ENCODE measurements at places on chromosomes 5 and 9. TPM values are rescaled to one million over a fixed set of nuclear protein-coding genes. Genes with fewer than 3 reads are reported as not detected.

DNA sequence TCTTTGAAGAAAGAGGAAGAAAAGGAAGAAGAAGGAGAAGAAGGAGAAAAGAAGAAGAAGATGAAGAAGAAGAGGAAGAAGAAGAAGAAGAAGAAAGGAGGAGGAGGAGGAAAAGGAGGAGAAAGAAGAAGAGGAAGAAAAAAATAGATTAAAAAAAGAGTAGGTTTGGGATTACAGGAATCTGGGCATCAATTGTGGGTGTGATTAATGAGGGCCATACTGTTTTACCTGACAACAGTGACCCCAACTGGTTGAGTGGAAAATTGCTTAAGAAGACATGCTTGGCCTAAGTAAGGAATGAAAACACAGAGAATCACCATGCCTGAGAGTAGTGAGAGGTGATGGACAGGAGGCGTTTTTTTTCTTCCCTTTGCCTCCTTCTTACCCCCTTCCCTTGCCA, 114.6 kb downstream of the FAM170A start:
- peak; percentile 4 for DNase-seq

GRCh38 chr5:149442563-149443182, 63.6 kb upstream of the IL17B start:
- DNase-seq: peak; percentile 76

- DNase-seq: no peak
Measured at GRCh38 chr9:4124266-4124665, 175.6 kb downstream of the GLIS3 start.

DNA sequence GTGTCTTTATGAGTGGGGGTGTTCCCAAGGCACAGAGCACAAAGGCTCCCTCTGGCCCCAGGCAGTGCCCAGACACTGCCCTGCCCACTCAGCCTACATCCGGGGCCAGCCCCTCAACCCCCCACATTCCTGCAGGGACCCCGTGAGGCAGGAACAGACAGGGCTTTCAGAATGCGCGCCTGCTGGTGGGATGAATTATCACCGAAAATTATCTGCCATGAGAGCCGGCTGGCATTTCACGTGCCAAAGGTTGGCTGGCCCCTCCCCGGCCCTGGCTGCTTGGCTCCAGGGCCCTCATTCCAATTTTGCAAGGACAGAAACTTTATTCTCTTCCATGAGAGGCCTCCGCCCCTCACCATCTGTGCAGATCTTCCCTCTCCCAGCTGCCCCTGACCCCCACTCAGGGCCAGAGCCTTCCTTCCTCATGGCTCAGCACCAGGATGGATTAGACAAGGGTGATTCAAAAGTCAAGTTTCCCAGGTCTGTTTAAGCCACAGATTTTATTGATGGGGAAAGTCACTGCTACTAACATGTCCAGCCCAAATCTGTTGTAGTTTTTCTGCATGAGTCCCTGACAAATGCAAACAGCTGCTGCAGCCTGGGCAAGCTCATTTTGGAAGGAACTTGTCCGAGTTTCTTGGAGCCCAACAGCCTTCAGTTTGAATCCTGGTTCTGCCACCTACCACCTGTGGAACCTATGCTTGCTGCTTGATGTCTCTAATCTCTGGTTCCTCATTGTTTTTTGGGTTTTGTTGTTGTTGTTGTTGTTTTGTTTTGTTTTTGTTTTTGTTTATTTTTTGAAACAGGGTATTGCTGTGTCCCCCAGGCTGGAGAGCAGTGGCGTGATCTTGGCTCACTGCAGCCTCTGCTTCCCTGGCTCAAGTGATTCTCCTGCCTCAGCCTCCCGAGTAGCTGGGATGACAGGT, 32.3 kb upstream of the WDR38 start:
- DNase-seq: no peak

PCDHA3 gene
- total RNA-seq: 0.20 TPM

QRFP gene
- total RNA-seq: not detected
